ENCODE measurements at places on chromosomes 5 and 9.
A peak's percentile ranks its signal among the peaks of the same experiment; 100 is the strongest.

DNA sequence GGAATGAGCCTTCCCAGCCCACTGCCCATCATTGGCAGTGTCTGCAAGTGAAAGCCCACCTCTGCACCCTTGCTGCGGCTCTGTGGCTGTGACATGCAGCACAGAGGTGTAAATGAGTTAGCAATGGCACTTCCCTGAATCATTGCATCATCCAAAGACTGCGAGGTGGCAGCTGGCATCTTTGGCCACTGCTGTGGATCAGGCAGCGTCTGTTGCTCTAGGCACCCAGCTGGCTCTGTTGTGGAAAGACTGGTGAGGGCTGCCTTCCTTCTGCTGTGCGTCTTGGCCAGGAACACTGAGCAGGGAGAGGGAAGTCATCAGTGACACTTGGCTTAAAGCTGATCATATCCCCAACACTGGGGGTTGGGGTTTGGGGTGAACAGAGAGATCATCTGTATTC, 64.5 kb downstream of the MFAP3 start:
- DNase-seq = no peak

- no peak for DNase-seq
Measured at GRCh38 chr9:136686534-136686793, 793 bp downstream of the AGPAT2 start.

DNA sequence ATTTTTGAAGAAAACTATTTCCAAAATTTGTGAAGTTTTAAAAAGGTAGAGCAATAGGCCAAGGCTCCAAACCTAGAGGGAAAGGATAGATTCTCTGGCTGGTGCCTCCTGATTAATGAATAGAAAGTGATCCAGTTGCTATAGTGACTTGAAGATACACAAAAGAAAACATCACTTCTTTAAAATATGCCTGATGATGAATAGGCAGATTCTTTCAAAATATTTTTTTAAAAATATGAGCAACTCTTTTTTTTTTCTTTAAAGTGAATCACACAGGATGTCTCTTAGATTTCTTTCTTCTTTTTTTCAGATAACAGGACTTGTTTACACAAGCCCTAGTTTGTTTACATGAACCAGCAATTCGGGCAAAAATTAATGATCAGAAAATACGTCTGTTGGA, 124.4 kb downstream of the RFK start:
- no peak for DNase-seq

DNA sequence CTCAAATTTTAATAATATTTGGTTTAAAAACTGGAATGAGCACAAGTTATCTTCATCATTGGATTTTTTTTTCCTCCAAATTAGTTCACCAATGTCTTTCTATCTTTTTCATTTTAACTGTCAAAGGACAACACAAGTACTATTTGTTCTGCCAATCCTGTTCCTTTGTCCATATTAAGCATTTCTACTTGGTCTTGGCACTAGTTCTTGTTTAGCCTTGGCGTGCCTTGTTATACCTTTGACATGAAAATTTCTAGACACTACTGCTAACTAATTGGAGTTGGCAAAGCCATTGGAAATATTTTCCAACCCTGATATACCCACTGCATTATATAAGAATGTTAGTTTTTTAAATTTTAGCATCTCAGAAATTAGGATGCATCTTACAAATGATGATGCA, 3.8 kb downstream of the SPINK6 start:
- no peak for DNase-seq

- DNase-seq = no peak
Measured at GRCh38 chr5:78603636-78604175, 44.9 kb downstream of the LHFPL2 start.

DNA sequence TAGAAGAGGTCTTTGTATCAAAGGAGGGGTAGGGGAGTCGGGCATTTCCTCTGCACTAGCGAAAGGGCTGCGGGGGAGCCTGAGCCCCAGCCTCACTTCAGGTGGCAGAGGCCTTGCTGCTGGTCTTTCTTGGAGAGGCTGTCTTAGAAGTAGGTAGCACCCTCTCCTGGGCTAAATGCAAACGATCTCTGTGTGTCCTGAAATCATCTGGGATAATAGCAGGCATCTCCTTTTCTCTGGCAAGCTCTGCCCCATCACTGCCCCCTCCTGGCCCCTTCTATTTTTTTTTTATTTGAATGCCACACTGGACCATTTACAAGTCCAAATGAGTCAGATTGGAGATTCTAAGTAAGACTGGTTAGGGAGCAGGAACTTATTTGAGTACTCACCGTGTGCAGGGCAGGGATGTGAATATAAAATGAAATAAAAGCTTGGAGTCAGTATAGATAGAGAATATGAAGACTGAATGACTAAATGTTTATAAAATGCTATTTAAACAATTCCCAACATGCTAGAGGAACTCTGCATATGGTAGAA, 137.1 kb downstream of the FGF1 start:
- DNase-seq = peak; percentile 84

GRCh38 chr5:120055858-120056257, 408.2 kb upstream of the PRR16 start:
- no peak for DNase-seq

GRCh38 chr5:148342371-148343045, 7.1 kb downstream of the SPINK9 start:
- DNase-seq = no peak

DNA sequence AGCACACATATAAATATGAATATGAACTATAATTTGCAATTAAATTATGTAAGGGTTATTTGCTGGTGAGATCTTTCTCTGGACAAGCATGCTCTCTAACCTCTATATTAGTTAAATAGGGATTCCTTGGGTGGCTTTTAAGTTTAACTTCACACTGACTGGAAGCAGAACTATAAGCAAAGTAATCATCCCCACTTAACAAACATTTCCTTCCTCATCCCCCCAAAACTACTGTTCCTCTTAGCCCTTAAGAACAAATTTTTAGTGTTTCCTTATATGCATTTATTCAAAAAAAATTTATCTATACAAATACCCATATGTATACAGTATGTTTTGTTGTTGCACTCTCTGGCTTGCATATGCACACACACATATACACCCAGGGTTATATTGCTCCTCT, 512.1 kb upstream of the MEF2C start:
- no peak for DNase-seq

GRCh38 chr9:120726484-120726883, 12.2 kb upstream of the MEGF9 start:
- DNase-seq = no peak

DNA sequence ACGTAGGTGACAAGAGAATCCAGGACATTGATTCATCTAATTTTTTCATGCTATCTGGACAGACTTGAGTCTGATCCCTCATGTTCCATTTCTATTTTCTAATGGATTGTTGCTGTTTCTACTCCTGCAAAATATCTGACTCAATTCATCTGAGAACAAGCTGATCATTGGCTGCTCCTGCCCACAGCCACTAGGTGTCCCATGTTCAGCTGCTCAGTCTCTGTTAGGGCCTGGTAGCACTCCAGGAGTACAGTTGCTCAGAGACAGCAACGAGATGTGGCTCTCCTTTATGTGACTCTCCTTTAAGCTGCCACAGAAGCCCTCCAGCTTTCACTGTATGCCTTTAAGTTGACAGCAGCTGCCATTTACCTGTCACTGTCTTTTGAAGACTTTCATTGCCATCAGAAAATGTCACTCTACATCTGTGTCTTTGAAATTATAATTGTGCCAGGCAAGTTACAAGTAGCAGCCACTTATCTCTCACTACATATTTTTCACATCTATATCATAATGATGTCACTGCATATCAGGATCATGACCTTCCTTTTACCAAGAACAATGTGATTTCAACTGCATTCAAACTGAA, 1944.2 kb upstream of the NUDT12 start:
- no peak for DNase-seq

- no peak for DNase-seq
Measured at GRCh38 chr9:89801742-89802670, 197.2 kb downstream of the GADD45G start.
